ENCODE measurements at places on chromosomes 6 and 20.

- no peak for DNase-seq
Observed at GRCh38 chr20:60999250-60999649, 252.8 kb upstream of the CDH4 start.

- DNase-seq: no peak
Observed at GRCh38 chr6:143966312-143966711, 41.7 kb downstream of the PLAGL1 start.

DNA sequence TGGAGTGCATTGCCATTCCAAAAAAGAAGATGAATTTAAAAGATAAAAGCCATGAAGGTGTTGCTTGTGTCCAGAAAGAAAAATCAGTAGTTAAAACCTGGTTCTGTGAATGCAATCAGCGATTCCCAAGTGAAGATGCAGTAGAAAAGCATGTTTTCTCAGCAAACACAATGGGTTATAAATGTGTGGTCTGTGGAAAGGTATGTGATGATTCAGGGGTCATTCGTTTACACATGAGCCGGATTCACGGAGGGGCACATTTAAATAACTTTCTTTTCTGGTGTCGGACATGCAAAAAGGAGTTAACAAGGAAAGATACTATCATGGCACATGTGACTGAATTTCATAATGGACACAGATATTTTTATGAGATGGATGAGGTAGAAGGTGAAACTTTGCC, 24.7 kb upstream of the BAG2 start:
- peak; percentile 15 for DNase-seq

DNA sequence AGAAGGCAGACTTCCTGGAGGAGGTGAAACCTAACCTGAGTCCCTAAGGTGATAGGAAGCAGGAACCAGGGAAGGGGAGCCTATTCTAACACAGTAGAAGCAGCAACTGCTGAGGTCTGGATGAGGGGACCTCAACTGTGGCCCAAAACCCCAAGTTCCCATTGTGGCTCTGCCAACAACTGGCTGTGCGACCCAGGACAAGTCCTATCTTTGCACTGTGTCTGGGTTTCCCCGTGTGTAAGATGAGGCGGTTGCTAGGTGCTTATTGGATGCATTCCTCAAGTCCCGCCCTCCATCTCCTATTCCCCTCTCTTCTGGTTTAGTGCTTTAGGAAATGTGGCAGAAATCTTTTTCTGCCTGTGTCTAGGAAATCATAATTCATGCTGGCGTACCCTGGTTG, 52.2 kb upstream of the TTPAL start:
- DNase-seq: peak; percentile 16

DNA sequence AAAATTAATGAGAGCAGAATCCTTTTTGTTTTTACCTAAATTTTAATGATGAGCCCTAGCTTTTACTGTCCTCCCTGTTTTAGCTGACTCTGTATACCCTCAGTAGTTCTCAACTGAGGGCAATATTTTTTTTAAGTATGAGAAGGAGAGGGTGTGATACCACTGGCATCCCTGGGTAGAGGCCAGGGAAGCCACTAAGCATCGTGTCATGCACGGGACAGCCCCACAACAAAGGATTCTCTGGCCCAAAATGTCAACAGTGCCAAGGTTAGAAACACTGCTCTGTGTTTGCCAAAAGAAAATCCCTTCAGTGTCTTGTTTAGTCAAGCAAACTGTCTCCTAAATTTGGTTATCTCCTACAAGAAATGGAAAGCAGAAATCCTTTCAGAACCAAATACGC, 210.4 kb downstream of the KCNQ5 start:
- DNase-seq: no peak

DNA sequence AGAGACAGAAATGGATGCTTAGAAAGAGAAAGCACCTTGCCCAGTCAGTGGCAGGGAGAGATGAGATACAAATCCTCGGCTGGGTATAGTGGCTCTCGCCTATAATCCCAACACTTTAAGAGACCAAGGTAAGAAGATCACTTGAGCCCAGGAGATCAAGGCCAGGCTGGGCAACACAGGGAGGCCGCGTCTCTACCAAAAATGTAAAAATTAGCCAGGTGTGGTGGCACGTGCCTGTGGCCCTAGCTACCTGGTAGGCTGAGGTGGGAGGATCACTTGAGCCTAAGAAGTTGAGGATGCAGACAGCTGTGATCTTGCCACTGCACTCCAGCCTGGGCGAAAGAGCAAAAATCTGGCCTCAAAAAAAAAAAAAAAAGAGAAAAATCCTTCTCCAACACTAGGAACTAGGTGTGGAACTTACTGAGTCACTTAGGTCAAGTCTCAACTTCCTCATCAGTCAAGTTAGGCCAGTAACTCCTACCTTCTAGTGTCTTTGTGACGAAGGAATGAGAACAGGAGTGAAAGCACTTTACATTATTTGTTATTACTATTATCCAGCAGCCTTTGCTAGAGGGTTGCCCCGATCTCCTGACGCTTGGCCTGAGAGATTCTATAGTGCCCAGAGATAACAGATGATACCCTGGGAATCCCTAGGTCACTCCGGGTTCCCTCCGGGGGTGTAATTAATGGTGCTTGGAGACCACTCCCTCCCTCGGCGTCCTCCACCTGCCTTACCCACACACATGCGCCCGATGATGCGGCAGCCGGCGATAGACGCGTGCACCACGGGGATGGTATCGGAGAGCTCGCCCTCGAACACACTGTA, 918 bp downstream of the EIF6 start:
- peak; percentile 41 for DNase-seq

GRCh38 chr6:13234130-13234529, 94.2 kb downstream of the TBC1D7 start:
- DNase-seq: peak; percentile 88

GRCh38 chr6:104505838-104506237, 353.9 kb downstream of the HACE1 start:
- no peak for DNase-seq

DNA sequence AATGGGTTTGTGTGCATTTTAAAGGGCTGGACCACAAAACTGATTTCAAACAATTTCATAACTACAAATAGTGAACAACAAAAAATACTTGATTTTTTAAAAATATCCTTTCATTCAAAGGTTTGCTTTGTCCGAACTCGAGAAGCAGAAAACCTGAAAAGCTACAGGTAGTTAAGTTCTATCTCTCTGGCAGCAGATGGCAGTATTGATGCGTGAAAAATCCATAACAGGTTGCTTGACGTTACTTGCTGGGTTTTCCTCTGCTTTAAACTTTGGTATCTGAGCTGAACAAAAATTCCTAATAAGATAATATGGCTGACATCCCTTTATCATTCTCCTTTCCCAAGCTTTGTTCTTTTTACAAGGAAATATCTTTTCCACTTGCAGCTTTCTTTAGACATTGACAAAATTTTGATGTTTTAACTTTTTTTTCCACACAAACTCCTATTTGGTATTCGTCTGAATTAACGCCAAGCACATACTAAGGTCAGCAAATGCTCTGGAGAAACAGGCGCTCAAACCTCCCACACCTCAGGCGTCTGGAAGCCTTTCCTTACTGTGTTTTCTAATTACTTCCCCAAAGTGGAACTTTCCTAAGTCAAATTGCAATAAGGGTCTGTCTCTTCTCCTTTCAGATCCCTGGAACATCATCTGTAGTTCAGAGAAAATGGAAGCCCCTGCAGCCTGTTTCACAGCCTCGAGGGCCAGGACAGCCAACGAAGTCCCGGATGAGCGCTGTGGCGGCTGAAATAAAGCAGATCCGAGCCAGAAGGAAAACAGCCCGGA, 50.3 kb upstream of the GFRAL start:
- DNase-seq: peak; percentile 73

- no peak for DNase-seq
Observed at GRCh38 chr20:10315138-10315537, 96.5 kb downstream of the SNAP25 start.

- DNase-seq: no peak
Observed at GRCh38 chr20:22366631-22367030, 217.7 kb downstream of the FOXA2 start.

- DNase-seq: peak; percentile 25
Observed at GRCh38 chr6:32189069-32189741, 797 bp downstream of the PBX2 start.

DNA sequence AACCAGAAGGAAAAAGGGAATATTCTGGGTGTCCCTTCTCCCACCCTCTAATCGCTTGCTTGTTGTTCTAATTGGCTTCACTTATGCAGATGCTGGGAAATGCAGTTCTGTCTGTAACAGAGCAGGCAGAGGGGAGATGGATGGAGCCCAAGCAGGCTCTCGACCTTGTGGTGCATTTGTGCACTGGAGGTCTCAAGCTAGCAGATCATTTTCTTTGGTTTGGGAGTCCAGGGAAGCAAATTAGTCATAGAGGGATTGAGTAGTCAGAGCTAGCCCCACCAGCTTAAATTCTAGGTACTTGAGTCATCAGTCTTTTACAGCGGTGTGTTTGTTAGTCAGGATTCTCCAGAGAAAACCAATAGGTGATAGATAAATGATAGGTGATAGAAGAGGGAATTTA, 234.7 kb upstream of the ECI2 start:
- peak; percentile 98 for DNase-seq

DNA sequence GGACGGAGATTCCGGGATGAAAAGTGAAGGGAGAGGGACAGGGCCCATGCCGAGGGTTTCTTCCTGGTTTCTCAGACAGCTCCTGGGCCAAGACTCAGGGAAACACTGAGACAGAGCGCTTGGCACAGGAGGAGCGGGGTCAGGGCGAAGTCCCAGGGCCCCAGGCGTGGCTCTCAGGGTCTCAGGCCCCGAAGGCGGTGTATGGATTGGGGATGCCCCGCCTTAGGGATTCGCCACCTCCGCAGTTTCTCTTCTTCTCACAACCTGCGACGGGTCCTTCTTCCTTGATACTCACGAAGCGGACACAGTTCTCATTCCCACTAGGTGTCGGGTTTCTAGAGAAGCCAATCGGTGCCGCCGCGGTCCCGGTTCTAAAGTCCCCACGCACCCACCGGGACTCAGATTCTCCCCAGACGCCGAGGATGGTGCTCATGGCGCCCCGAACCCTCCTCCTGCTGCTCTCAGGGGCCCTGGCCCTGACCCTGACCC, 55.0 kb upstream of the HLA-A start:
- DNase-seq: peak; percentile 37

DNA sequence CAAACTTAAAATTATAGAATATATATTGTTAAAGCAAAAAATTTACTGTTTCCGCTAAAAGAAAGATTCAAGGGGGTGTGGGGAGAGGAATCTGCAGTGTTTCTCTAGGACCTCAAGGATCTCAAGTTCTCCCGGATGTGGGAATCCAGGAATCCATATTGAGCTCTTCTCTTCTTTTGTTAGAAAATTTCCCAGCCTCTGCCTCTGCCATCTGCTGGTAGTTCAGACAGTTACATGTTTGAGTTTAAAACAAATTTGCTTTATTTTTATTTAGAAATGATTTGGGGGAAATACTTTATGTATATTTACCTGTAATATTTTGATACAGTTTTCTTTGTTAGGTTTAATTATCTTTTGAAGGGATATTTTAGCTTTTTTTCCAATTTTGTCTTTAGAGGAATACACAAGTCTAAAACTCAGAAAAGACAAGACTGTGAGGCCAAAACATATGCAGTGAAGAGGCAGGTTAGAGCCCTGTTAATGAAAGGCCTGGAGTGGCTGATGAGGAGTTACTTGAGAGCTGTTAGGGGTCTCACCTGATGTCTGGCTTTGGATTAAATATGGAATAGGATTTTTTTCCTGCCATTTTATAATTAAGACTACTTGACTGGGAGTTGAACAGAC, 268.8 kb downstream of the ARID1B start:
- peak; percentile 86 for DNase-seq

DNA sequence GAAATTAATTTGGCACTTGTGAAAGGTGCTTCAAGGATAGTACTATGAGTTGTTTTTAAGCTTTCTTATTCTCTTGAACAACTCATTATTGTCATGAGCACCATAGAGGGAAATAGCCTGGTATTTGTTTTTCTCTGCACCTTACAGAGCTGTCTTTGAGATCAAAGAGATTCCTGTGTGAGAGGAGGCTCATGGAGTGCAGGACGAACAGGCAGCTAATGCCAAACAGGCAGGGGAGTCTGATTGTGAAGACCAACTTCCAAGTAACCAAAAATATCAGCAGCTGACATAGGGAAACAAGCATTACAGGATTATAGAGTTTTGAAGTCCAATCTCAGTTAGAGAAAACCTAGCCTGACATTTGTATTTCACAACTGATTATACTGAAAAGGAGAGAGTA, 110.6 kb upstream of the TENT5A start:
- DNase-seq: no peak

DNA sequence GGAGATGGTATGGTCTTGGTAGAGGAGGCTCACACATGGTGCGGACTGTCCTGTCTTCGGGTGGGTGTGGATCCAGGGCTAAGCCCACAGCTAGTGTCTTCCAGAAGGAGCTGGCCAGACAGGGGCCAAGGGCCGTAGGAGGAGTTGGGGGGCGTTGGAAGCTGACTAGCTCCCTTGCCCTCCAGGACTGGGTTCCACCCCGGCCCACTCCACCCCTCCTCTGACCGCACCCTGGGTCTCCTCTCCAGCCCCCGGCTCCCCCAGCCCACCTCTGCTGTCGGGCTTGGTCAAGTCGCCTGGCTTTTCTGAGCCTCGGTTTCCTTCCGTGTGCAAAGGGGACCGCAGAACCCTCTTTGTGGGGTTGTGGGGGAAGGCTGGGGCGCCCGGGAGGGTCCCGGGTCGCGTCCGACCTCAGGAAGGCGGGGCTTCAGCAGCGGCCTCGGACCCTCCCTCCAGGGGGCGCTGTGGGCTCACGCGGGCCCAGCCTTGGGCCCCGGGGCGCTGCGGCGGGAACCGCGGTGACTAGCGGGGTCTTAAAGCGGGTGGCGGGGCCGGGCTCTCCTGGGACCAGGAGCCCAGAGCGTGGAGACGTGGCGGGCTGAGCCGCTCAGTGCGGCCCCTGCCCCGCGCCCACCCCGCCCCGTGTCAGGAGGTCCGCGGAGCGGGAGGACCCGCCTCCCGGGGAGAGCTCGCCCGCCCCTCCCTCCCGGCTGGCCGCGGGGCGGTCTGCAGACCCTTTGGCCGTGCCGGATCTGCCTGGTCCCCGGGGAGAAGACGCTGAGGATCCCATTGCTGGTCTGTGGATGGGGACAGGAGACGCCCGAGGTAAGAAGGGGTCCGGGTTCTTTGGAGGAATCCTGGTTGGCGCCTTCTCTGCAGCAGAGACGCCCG, 5.4 kb downstream of the NPBWR2 start:
- peak; percentile 38 for DNase-seq

- DNase-seq: peak; percentile 87
Observed at GRCh38 chr6:110682460-110682853, 132.8 kb downstream of the CDK19 start.

DNA sequence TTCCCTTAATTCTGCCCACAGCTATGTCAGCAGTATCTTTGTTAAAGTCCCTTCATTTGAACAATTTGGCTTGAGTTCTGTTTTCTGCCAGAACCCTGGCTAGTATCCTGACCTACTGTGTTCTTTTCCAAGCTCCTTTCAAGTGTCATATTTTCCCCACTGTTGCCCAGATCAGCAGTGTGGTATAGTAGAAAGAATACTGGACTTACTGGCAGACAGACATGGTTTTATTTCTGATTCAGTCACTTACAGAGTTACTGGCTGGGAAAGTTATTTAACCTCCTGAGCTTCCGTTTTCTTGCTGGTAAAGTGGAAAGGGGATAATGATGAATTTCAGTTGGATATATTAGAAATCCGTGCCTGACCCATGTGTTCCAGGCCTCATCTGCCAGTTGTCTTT, 39.8 kb upstream of the RAB23 start:
- DNase-seq: no peak

Data from ELR (cell line).